ENCODE measurements at places on chromosomes 12 and 14.

DNA sequence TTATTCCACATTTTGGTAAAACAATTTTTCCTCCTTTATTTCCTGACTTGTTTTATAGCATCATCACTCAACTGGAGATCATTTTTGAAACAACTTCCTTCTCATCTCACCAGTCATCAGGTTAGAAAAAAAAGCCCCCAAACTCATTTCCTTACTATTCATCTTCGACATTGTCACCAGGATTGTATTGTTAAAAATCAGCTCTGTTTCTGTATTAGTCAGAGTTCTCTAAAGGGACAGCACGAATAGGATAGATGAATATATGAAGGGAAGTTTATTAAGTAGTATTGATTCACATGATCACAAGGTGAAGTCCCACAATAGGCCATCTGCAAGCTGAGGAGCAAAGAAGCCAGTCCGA lies 392.6 kb downstream of the FUT8 start:
- DNase-seq, result no peak

GRCh38 chr12:101343893-101344292 lies 63.7 kb downstream of the ARL1 start:
- DNase-seq, result no peak

- DNase-seq, result no peak
Measured at GRCh38 chr14:105760691-105761344, 234.4 kb downstream of the TMEM121 start.

GRCh38 chr14:96705422-96706092 lies 91.6 kb upstream of the VRK1 start:
- DNase-seq, result no peak

GRCh38 chr14:100042286-100042685 lies 22.9 kb upstream of the EVL start:
- DNase-seq, result no peak

DNA sequence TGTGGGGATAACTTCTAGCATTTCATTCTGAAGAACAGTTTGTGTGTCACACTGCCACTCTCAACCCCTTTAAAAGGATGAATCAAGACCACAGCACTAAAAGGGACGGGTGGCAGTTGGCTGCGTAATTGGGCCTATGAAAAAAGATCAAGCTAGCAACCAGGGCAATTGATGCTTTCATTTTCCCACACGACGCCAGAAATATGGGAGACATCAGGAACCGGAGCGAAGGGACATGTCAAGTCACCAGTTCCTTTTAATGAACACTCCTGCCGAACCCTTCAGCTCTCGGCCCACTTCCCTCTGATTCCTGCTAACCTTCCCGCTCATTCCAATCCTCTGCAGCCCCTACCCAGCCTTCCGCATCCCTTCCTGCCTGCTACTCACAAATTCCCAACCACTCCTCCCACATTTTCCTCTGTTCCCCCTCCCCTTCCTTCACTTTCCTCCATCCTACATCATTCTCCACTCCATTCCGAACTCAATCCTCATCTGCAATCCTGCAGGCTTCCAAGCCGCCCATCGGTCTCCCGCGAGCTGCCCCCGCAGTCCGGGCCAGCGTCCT lies 753 bp downstream of the CSRNP2 start:
- no peak for DNase-seq

- no peak for DNase-seq
Measured at GRCh38 chr14:77343662-77344061, 22.8 kb downstream of the GSTZ1 start.

DNA sequence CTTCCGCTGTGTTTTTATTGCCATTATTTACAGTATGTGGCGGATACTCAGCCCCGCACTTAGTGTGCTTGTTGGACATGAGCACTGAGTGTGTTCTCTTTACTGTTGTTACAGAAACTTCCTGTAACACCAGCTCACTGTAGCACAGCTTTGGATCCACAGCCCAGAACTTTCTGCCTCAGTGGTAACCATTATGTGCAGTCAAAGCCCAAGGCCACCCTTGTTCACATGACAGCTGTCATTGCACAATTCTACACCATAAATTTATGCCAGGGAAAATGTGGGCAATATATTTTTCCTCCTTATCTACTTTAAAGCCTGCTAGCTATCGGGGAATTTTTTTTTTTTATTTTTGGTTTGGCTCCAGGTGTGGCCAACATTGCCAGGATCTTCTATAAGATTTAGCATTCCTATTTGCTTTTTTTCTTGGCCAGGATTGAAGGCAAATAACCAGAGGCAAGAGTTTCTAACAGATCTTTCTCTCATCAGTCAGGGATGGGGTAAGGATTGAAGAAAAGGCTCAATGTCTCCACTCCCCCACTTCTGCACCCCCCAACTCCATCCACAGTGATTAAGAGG lies 176.0 kb upstream of the PELI2 start:
- DNase-seq, result no peak
